ENCODE measurements at places on chromosomes 1 and 21.

- no peak for DNase-seq
Measured at GRCh38 chr1:6112690-6113005, 67.0 kb downstream of the KCNAB2 start.

DNA sequence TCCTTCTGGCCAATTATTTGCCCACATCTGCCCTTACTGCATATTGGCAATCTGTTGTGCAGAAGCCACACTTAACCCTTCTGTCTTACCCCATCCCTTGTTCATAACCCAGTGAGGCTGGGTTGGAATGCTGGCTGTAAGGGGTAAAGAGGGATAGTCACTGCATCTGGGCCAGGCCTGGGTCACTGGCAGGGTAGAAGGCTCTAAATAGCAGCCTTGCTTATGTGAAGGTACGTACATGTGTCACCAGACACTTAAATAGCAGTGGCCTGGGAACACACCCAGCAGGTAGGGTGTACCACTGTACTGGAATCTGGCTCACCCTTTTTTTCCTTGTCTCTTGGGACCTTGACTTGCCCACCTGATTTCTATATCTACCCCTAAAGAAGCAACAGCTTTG is 9.9 kb upstream of the TARS2 start:
- DNase-seq, result no peak

- DNase-seq, result no peak
Measured at GRCh38 chr1:38908821-38909220, 27.4 kb upstream of the GJA9 start.

DNA sequence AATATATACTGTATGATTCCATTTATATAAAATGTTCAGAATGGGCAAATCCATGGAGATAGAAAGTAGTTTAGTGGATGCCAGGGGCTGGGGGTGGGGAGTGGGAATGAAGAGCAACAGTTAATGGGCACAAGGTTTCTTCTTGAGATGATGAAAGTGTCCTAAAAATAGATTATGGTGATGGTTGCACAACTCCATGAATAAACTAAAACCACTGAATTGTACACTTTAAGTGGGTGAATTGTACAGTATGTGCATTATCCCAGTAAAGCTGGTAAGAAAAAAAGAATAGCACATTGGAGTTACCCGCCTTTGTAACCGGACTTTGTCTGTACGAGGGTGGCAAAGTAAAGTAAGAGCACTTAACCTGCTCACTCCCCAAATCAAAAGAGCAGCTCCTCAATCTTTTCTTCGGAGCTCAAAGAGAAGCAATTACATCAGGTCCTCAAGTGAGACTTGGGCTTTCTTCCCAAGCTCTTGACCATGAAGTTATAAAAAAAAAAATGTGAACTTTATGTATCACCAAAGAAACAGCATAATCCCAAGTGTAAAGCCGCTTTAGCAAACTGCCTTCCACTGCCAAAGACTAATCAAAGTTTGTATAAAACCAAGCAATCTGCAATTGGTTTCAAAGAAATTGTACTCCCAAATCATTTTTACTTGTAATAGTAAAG is 32.1 kb downstream of the ALDH9A1 start:
- no peak for DNase-seq

- no peak for DNase-seq
Measured at GRCh38 chr1:172971241-172971640, 79.5 kb downstream of the TNFSF18 start.

GRCh38 chr1:243325305-243325890 is 69.6 kb downstream of the SDCCAG8 start:
- DNase-seq, result no peak

DNA sequence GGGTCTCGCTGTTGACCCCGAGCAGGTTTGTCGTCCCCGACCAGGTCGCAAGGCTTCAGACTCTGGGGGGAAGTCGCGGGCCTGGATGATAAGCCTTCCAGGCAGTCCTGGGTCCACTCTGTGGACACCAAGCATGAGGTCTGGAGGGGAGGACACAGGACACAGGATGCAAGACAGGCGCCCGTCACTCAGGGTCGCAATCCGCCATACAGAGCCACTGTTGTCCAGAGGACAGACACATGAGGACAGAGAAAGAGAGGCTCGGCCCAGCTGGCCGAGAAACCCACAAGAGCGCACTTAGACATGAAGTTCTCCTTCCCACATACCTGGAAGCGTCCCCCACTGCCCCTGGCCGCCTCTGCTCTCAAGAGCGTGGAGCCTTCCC is 4.8 kb upstream of the FOXD2 start:
- DNase-seq, result no peak

- no peak for DNase-seq
Measured at GRCh38 chr1:234932511-234933430, 195.9 kb downstream of the TOMM20 start.

- no peak for DNase-seq
Measured at GRCh38 chr21:44518686-44519085, 21.3 kb downstream of the KRTAP10-1 start.

- DNase-seq, result no peak
Measured at GRCh38 chr1:204692841-204693356, 7.4 kb upstream of the LRRN2 start.

GRCh38 chr1:64703600-64703999 is 41.3 kb upstream of the RAVER2 start:
- DNase-seq, result no peak
